ENCODE measurements at places on chromosomes 11 and 22. TPM values are rescaled to one million over a fixed set of nuclear protein-coding genes. Genes with fewer than 3 reads are reported as not detected.

NUP98 gene
- 82.0 TPM for total RNA-seq

RPS6KA4 gene
- total RNA-seq: 50.3 TPM

LMNTD2 gene
- total RNA-seq: 2.9 TPM

GUCY1A2 gene
- total RNA-seq: 0.08 TPM

ADORA2A gene
- total RNA-seq: 0.92 TPM

OR10G7 gene
- total RNA-seq: not detected

C11orf21 gene
- not detected for total RNA-seq

NCAM1 gene
- 0.06 TPM for total RNA-seq

TENM4 gene
- total RNA-seq: 0.11 TPM

SYVN1 gene
- 39.5 TPM for total RNA-seq

LRRC56 gene
- 1.0 TPM for total RNA-seq

APOBEC3B gene
- 25.9 TPM for total RNA-seq

SMC1B gene
- 0.03 TPM for total RNA-seq

KCNK4 gene
- total RNA-seq: not detected

THRSP gene
- not detected for total RNA-seq

POTEH gene
- total RNA-seq: not detected

XPNPEP3 gene
- total RNA-seq: 8.4 TPM

CALCA gene
- total RNA-seq: not detected

PMM1 gene
- total RNA-seq: 29.6 TPM

GRIA4 gene
- total RNA-seq: not detected

ART5 gene
- 0.18 TPM for total RNA-seq

CYTH4 gene
- total RNA-seq: 0.59 TPM

RCOR2 gene
- 1.2 TPM for total RNA-seq

SLC22A8 gene
- total RNA-seq: not detected

OR51G2 gene
- not detected for total RNA-seq

WNT7B gene
- total RNA-seq: 52.5 TPM

CREB3L1 gene
- total RNA-seq: 4.0 TPM

OR5D16 gene
- not detected for total RNA-seq

CDC42BPG gene
- total RNA-seq: 1.7 TPM

PNPLA5 gene
- 0.06 TPM for total RNA-seq
